ENCODE measurements at places on chromosomes 6 and 20.

- H3K27ac ChIP-seq: no peak overlapping the region
- no peak for DNase-seq
- peaks cover 2% of the 10 kb centered on the region for H3K4me1 ChIP-seq
- H3K36me3 ChIP-seq: no peaks in the 10 kb centered on the region
- peaks cover 6% of the 10 kb centered on the region for H3K27me3 ChIP-seq
Measured at GRCh38 chr6:15897063-15897876, 231.6 kb upstream of the MYLIP start.

GRCh38 chr6:83633149-83633548, 75.8 kb downstream of the SNAP91 start:
- no peak overlapping the region for H3K27ac ChIP-seq
- no peaks in the 10 kb centered on the region for H3K4me1 ChIP-seq
- H3K27me3 ChIP-seq: peaks cover 2% of the 10 kb centered on the region
- DNase-seq: no peak
- H3K36me3 ChIP-seq: no peaks in the 10 kb centered on the region

- H3K27ac ChIP-seq: no peak overlapping the region
- no peaks in the 10 kb centered on the region for H3K27me3 ChIP-seq
- H3K36me3 ChIP-seq: peaks cover 16% of the 10 kb centered on the region
- H3K4me3 ChIP-seq: no peak overlapping the region
- DNase-seq: no peak
Measured at GRCh38 chr20:13099676-13100075, 90.9 kb downstream of the SPTLC3 start.

GRCh38 chr6:127963495-127963894, 62.6 kb upstream of the THEMIS start:
- no peak overlapping the region for H3K27ac ChIP-seq
- no peaks in the 10 kb centered on the region for H3K4me1 ChIP-seq
- DNase-seq: no peak
- H3K4me3 ChIP-seq: no peak overlapping the region
- no peaks in the 10 kb centered on the region for H3K36me3 ChIP-seq
- peaks cover 5% of the 10 kb centered on the region for H3K27me3 ChIP-seq

- H3K36me3 ChIP-seq: no peaks in the 10 kb centered on the region
- H3K4me3 ChIP-seq: no peak overlapping the region
- DNase-seq: no peak
- no peak overlapping the region for H3K27ac ChIP-seq
Measured at GRCh38 chr6:146550911-146551310, 7.3 kb downstream of the RAB32 start.

Measured in immature natural killer cell (primary cell).